T-helper 2 cell (primary cell): ENCODE measurements at places on chromosomes 7 and 10.

- no peak for DNase-seq
Observed at GRCh38 chr10:11595395-11595692, 16.1 kb downstream of the USP6NL start.

- DNase-seq, result no peak
Observed at GRCh38 chr10:33005322-33006301, 47.6 kb upstream of the ITGB1 start.

- DNase-seq, result no peak
Observed at GRCh38 chr10:88874281-88874680, 5.8 kb upstream of the STAMBPL1 start.

GRCh38 chr7:81439591-81439990 lies 330.3 kb downstream of the HGF start:
- DNase-seq, result no peak

- DNase-seq, result no peak
Observed at GRCh38 chr10:9766762-9767161, 1250.9 kb upstream of the CELF2 start.

DNA sequence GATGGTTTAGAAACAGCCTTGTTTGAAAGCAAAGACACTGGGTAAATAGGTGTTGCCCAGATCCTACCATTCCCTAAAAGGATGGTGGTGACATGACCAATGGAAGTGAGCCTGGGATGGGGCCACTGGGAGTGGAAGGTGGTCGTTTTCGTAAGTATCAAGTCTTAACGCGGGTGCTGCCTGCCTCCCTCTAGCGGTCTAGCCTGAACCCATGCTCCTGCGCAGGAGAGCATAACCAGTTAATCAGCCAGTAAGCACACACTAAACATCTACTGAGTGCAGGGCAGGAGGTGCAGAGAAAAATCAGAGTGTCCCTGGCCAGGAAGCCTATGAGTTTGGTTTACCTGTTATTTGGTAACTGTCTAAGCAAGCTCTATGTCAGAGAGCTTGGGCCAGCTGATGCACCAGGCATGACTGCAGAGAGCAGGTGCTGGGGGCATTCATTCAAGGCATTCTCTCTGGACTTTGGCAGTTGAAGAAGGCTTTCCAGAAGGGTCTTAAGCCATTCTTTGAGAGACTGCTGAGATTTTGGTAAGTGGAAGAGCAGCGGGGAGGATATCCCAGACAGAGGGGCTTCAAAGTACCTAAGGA lies 930 bp downstream of the GARIN1A start:
- no peak for DNase-seq

GRCh38 chr10:91017198-91017597 lies 96.3 kb upstream of the ANKRD1 start:
- DNase-seq, result no peak

DNA sequence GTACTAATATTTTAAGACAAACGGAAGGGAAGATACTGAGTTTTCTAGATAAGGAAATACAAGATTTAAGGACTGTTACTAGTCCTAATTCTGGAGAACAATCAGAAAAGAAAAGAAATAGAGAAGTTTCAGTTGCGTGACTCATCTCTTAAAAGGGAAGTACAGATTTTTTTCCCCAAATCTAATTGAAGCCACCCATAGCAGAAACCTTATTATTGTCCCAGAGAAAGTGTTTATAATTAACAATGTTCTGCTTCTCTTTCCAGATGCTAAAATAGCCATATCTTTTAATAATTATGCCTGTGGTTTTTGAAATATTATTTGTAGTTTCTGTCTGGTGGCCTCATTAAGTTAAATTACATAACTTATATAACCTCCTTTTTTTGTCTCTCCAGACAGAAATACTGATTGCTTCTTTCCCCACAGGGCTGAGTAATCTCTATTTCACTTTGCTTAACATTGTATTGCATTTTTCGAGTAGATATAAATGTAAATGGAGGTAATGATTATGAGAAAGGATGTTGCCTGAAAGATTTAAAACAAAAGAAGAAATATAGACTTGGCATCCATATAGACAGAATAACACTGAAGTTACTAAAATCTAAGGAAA lies 240.7 kb upstream of the MBL2 start:
- DNase-seq, result no peak

GRCh38 chr7:55086413-55087201 lies 67.8 kb downstream of the EGFR start:
- no peak for DNase-seq

- no peak for DNase-seq
Observed at GRCh38 chr7:22477876-22478450, 22.0 kb downstream of the STEAP1B start.

- DNase-seq, result no peak
Observed at GRCh38 chr10:115829521-115830205, 443.3 kb downstream of the GFRA1 start.

- DNase-seq, result no peak
Observed at GRCh38 chr10:71649631-71650030, 69.9 kb downstream of the C10orf105 start.

DNA sequence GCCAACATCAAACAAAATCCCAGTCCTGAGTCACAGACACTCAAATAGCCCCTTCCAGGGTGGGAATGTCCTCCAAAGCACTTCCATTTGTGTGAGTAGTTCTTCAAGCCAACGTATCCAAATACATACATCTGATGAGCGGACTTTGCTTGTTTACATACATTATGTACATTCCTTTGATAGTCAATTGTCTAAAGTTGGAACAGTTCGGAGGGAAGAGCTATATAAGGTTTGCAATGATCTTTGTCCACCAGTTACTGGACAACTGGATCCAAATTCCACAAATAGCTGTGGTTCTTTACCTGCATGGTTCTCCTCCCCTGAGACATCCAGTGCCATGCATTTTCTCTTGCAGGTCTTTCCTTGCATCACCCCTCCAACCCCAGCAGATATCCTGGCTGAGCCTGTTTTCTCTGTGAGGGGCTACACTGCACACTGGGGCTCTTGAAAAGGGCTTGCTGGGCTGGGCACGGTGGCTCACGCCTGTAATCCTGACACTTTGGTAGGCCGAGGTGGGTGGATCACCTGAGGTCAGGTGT lies 4.7 kb upstream of the MGMT start:
- no peak for DNase-seq

- no peak for DNase-seq
Observed at GRCh38 chr7:45180084-45180986, 22.7 kb downstream of the RAMP3 start.

DNA sequence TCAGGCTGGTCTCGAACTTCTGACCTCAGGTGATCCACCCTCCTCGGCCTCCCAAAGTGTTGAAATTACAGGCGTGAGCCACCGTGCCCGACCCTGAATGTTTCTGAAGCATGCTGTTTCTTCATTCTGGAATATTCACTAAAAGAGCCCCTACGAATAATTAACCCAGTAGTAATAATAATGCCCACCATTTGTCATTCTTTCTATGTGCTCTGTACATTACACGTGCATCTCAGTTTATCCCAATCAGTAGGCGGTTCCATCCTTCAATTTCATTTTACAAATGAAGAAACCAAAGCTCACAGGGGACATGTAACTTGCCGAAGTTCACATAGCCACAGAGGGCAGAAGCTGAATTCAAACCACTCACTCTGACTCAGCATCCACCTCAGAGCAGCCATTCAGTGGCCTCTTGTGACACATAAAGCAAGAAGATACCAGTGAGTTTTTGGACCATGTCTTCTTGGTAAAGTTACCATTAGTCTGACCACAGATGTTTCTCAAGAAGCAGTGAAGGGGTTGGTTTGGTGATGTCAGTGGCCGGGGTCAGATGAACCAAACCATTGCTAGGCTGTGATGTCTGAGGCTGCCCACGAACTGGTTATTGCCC lies 71.9 kb upstream of the DUSP5 start:
- no peak for DNase-seq

- DNase-seq, result no peak
Observed at GRCh38 chr10:22338185-22338900, 7.0 kb upstream of the SPAG6 start.

DNA sequence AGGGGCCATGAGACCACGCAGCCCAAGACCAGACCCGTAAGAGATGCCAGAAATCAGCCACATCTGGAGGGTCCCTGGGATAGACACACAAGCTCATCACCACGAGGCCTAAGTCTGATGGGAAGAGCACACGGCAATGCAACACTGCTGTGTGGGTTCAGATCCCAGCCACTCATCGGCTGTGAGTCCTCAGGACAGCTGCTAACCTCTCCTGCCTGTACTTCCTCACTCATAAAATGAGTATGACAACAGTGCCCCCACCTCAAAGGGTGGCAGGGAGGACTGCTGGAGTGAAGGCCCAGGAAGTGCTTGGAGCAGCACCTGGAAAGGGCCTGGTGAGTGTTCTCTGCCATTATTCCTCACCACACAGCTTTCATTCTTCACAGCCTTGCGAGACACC lies 60.9 kb downstream of the MAD1L1 start:
- DNase-seq, result no peak

DNA sequence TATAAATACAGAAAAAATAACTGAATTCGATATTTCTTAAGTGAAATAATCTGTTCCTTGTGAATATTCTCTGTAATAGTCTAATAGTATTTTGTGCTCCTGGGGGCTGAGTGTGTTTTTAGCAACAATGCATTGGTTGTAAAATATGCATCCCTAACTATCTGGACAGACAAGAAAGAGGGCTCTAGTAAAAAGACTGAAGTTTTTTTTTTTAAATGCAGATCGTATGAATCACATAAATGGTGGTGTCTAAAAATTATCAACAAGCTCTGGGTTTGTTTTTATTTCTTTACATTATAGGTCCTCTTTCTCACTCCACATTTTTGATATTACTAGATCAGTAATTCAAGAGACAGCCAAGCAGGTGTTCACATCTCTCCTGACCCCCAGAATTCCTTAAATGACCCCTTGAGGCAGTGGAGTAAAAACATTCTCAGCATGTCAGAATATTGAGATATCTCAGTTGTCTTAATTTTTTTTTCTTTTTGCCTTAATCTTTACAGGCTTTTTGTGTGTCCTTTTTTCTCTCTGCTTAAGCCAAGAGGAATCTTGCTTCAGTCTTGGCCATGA lies 18.2 kb downstream of the ARID5B start:
- DNase-seq, result no peak

DNA sequence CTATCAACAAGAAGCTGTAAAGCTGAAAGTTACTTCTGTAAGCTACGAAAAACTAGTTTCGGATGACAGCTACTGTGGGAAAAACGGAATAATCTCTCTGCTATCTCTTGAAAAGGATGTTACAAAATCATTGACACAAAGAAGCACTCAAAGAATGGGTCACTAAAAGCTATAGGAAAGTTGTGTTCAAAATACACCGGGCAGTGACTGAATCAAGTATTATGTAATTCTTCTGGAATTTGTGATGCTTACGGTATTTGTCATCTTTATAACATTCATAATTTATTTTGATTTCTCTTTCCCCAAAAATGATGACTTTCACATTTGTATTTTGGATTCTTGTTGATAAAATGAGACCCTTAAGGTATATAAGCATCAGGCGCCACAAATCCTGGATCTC lies 112.1 kb upstream of the KLF6 start:
- no peak for DNase-seq

GRCh38 chr7:156014201-156014600 lies 201.9 kb upstream of the SHH start:
- DNase-seq, result no peak

GRCh38 chr7:75579899-75580298 lies 87.8 kb downstream of the SPDYE5 start:
- no peak for DNase-seq

GRCh38 chr7:46566097-46566774 lies 645.2 kb upstream of the IGFBP3 start:
- DNase-seq, result no peak

- no peak for DNase-seq
Observed at GRCh38 chr10:101880232-101880573, 36.6 kb upstream of the KCNIP2 start.

DNA sequence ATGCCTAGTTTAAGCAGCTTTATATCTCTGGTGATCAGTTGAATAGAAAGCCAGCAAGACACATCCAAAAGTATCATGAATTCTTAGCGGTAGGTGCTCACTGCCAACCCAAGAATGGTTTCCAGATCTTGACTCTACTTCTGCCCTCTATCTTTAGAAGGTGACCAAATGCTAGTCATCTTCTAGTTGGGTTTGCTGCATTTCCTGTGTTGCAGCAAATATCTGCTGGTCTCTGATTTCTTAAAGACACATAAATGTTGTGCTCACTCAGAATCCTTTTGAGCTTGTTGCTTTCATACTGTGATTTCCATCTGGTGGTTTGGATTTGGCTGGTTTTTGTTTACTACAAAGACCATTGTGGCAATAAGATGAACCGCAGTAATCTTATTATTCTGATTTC lies 2.2 kb downstream of the CDC123 start:
- DNase-seq, result no peak

- DNase-seq, result no peak
Observed at GRCh38 chr10:22611425-22612115, 102.8 kb downstream of the PIP4K2A start.

DNA sequence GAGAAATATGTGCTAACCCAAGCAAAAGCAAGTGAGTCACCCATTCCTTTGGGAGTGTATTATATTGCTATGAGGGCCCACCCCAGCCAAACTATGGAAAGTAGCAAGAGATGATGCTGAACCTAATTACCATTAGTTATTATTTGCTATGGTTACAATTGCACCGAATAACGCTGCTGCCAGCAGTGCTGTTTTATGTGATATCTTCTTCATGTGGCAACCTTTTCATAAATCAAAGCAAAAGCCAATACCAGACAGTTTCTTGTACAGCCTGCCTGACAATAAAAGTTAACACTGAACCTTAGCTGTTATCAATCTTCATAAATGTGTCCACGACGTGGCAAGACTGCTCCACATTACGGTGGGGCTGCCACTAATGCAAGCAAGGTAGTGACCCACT lies 241.7 kb upstream of the PLXNA4 start:
- no peak for DNase-seq

- no peak for DNase-seq
Observed at GRCh38 chr7:32893207-32893524, 1.6 kb upstream of the KBTBD2 start.

DNA sequence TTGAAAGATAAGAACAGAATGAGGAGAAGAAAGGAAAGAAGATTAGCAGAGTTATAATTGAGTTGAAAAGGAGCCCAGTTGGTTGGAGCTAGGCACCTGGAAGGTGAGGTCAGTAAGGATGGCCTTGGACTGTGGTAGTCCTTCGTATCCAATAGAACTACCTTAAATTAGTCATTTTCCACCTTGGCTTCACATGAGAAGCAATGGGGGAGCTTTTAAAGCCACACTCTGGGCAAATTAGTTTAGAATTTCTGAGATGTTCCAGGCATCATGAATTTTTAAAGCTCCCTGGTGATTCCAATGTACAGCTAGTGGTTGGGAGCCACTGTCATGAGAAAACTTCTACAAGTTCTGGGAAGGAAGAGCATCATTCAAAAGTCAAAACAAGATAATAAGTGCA lies 27.3 kb upstream of the CYP3A5 start:
- no peak for DNase-seq

- DNase-seq, result no peak
Observed at GRCh38 chr7:494259-494687, 25.4 kb downstream of the PDGFA start.

GRCh38 chr10:92122941-92123450 lies 167.9 kb downstream of the CPEB3 start:
- DNase-seq, result no peak
